Lower lobe of right lung (tissue), 2 donors: ENCODE measurements at places on chromosomes 16 and 17. TPM values are rescaled to one million over a fixed set of nuclear protein-coding genes. Genes with fewer than 3 reads are reported as not detected.

- no peak for DNase-seq
- H3K4me1 ChIP-seq, result peaks cover 52% of the 10 kb centered on the region
- peak overlapping the region; percentile 94 for H3K27ac ChIP-seq
- peak overlapping the region; percentile 71 for H3K4me3 ChIP-seq
- H3K36me3 ChIP-seq, result no peaks in the 10 kb centered on the region
These were observed 239 bp downstream of the PIEZO1 start for GRCh38 chr16:88784856-88785105.

The BICDL2 gene
- total RNA-seq, result 19.5 TPM

DNA sequence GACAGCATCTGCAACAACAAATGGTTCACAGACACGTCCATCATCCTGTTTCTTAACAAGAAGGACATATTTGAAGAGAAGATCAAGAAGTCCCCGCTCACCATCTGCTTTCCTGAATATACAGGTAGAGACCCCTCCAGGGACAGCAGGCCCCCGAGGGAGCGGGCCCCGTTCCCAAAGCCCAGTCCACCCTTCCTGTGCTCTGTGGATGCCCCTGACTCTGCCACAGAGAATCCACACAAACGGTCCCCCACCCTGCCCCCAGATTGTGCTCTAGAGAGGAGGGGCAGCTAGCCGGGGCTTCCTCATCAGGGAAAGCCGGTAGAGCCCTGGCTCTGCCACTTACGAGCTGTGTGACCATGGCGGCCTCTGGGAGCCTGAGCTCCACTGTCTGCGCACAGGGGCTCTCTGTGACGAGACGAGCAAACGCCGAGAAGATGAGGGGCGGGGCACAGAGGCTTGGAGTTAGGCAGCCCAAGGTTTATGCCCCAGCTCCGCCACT lies 84.4 kb downstream of the AMFR start:
- H3K27ac ChIP-seq, result no peak overlapping the region
- no peak for DNase-seq
- H3K4me3 ChIP-seq, result no peak overlapping the region
- H3K4me1 ChIP-seq, result no peaks in the 10 kb centered on the region
- no peaks in the 10 kb centered on the region for H3K27me3 ChIP-seq

DNA sequence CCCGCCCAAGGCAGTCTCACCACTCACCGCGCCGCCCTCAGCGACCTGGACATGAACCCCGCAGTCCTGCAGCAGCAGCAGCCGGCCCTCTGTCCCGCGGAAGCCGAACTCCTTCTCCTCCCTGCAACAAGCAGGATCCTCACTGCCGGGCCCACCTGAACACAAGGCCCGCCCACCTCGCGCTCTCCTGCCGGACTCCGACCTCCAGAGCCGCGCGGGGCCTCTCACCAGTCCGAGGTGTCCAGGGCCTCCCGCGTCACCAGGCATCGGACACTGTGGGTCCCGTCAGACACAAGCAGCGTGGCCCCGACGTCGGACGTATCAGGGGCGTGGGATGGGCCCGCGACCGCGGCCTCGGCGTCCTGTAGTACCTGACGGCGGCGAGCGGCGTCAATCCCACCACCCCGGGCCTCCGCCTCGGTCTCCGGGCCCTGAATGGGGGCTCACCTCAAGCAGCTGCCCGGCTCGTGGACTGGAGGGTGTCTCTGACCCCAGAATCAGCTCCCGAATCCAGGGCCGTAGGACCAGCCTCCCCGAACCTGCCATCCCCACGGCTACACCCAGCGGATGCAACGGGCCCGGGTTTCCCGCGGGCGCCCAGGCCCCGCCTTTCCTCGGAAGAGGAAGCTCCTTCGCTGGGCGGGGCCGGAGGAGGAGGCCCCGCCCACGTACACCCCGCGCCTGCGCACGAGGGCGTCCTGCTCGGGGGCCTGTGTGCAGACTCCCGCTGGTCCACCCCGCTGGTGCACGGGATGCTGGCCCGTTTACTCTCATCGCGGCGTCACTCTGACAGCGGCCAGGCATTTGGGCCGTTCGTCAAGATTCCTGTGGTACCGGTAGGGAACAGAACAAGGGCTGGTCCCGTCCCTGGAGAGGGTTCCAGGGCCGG lies at the start of gene ACD:
TSS of gene ACD (minus strand) at position 586 of the 889 bp plus-strand sequence. CDS start at position 546, 40 bp downstream.
- peak; percentile 93 for DNase-seq
- H3K4me3 ChIP-seq, result peak within 1 kb of the TSS; percentile 92
- H3K27ac ChIP-seq, result peak within 1 kb of the TSS; percentile 94

The KRT39 gene
- 0.59 TPM for total RNA-seq

- DNase-seq, result peak; percentile 41
- peaks cover 85% of the 10 kb centered on the region for H3K36me3 ChIP-seq
- no peaks in the 10 kb centered on the region for H3K27me3 ChIP-seq
These were observed 26.0 kb downstream of the ACSF3 start for GRCh38 chr16:89119661-89120141.

The FAM20A gene
- 38.7 TPM for total RNA-seq

The ABCA9 gene
- 14.6 TPM for total RNA-seq

GRCh38 chr16:84065536-84066132 lies 23.0 kb upstream of the SLC38A8 start:
- H3K27me3 ChIP-seq, result no peaks in the 10 kb centered on the region
- no peak overlapping the region for H3K27ac ChIP-seq
- H3K4me3 ChIP-seq, result no peak overlapping the region
- DNase-seq, result no peak
- H3K36me3 ChIP-seq, result peaks cover 100% of the 10 kb centered on the region
- no peaks in the 10 kb centered on the region for H3K4me1 ChIP-seq

The ABCC11 gene
- total RNA-seq, result not detected

The NOMO2 gene
- 118 TPM for total RNA-seq

- no peaks in the 10 kb centered on the region for H3K36me3 ChIP-seq
- no peaks in the 10 kb centered on the region for H3K4me1 ChIP-seq
- no peak for DNase-seq
- H3K27me3 ChIP-seq, result no peaks in the 10 kb centered on the region
- no peak overlapping the region for H3K27ac ChIP-seq
- H3K4me3 ChIP-seq, result no peak overlapping the region
These were observed 30.8 kb upstream of the MYOCD start for GRCh38 chr17:12634789-12635414.

The AOC3 gene
- total RNA-seq, result 160 TPM

GRCh38 chr17:16943541-16944333 lies 28.2 kb downstream of the TNFRSF13B start:
- H3K4me3 ChIP-seq, result no peak overlapping the region
- DNase-seq, result no peak
- no peaks in the 10 kb centered on the region for H3K36me3 ChIP-seq
